ENCODE measurements at places on chromosomes 11 and 22.

DNA sequence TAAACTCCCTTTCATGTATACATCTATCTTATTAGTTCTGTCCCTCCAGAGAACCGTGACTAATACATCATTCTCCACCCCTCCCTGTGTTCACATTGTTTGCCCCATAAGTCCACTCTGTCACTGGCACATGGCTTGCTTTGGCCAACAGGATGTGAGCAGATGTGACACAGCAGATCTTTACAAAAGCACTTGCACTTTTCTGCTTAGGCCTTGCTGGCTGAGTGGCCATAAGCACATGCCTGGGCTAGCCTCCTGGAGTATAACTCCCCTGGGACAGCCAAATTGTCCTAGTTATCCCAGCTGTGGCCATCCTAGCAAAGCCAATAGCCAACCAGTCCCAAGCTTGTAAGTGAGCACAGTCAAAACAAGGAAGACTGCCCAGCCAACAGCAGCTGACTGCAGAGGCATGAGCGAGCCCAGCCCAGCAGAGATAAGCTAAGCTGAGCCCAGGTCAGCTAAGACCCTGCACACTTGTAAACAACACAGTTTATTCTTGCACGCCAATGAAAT lies 9.7 kb upstream of the RCN1 start:
- DNase-seq = no peak

DNA sequence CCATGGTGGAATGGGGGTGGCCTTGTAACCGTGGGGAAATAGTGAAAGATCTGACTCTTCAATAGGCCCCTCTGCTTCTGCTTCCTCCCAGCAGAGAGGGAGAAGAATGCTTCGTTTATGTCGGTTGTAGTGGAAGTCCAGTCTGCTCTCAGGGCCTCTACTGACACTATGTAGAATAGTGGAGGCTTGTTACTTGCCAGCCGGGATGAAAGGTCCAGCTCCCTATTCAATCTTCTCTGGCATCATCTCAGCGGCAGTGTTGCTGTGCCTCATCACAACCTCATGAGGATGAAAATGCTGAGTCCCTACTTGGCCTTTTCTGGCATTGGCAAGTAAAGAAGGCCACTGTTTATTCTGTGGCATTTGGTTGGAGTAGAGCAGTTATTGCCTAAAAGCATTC lies 820.9 kb upstream of the TENM4 start:
- no peak for DNase-seq

GRCh38 chr22:27212617-27213177 lies 555.3 kb downstream of the MIAT start:
- DNase-seq = no peak

- DNase-seq = no peak
These were observed 11.4 kb upstream of the ARHGEF17 start for GRCh38 chr11:73296501-73297230.

DNA sequence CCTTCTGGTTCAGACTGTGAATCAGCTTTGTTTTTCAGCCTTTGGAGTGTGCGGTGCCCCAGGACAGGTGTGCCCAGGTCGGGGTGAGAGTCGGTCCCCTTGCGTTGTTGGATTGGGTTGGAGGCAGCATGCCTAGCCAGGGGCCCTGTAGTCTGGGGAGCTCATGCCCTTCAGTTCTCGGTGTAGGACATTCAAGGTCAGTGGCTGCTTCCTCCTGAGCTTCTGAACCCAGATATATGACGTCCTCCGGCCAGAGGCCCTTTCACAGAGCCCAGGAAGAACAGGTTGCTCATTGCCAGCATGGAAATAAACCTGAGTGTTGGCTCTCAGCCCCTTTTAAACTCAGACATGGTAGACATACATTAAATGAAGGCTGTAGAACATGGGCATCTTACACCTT lies 2.7 kb downstream of the CSRP3 start:
- DNase-seq = no peak

DNA sequence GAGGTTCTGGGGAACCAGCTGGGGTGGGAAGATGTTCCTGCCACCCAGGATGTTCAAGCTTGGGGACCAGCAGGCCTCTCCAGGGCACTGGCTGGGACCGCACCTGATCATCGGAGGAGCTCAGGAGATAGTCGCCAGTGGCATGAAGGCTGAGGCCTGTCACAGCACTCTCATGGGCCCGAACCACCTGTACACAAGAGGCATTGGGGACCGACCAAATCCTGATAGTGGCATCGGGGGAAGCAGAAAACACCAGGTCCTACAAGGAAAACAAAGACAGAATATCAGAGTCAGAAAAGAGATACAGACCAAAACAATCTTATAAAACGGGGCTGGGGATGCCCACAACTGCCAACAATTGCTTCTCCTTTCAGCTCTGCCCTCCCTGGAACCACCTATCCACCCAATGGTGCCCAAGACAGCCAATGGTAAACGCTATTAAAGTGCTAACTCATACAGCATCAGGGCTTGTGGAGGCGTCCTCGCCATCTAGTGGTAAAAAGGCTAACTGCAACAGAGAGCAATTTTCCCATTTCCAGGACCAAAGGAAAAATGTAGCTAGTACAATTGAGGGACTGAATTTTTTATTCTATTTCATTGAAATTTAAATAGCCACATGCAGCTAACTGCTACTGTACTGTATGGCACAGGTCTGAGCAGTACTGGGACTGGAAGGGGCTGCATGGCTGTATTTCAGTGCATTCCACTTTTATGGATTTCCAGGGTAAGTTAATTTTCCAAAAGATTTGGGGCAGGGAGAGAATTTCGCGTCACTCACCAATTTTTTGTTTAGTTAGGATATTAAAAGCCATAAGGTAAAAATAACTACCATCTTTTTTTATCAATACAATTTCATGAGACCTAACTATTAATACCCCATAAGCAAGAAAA lies 7.1 kb downstream of the PRPF19 start:
- peak; percentile 46 for DNase-seq

DNA sequence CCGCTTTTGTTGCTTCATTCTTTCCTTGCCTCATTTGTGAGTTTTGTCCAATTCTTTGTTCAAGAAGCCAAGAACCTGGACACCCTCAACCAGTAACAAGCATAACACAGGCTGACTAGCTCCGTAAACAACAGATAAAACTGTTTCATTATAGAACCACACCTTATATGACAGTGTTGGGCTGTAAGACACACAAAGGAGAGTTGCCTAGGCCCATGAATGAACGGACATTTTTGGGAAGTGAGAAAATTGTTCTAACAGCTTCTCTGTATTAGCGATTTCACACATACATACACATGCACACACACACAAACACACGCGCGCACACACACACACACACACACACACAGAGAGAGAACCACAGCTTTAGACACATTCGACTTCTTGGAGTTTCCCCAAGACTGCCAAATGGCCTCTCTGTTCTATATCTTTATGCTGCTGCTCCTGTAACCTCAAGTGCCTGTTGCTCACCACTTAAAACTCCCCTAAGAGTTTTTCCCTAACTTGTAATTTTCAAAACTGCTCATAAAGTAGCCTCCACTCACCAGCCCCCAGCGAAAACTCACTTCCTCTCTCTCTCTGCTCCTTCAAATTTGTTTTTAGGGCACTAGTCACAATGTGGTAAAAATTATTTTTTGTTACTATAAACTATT lies 35.9 kb downstream of the CTSC start:
- peak; percentile 12 for DNase-seq

DNA sequence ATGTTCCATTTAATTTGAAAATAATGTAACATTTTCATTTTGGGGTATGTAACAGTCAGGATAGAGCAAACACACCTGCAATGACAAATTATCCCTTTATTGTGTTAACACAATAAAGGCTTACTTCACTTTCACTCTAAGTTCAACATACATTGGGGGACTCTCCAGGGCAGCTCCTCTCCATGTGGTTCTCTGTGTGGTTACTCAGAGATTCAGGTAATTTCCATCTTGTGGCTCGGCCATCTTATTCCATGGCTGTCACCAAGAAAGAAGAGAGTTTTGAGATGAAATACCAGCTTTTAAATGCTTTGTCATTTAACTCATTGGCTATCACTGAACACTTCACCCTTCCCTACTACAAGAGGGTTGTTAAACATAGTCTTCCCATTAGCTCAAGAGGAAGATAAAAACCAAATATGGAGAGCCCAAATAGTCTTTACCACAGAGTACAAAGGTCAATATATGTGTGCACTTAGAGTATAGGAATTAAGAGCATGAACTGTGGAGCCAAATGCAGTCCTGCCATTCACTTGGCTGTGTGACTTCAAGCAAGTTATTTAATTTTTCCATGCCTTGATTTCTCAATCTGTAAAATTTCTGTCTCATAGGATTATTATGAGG lies 10.6 kb upstream of the TPH1 start:
- no peak for DNase-seq

DNA sequence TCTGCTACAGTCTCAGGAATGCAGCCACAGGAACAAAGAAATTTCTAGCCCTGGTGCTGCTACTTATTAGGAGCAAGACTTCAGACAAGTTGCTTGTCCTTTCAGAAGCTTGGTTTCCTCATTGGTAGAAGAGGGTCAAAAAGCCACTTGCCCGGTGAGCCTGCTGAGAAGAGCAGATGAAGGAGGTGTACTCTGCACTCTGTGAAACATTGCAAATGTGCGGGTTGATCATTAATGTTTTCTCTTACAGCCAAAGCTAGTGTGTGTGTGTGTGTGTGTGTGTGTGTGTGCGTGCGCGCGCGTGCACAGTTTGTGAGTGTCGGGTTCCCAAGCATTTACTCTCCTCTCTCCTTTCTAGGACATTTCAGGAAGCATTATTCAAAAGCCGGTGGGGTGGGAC lies 86.3 kb upstream of the NNMT start:
- DNase-seq = no peak

- no peak for DNase-seq
These were observed 2.5 kb downstream of the GNG3 start for GRCh38 chr11:62710001-62710345.

DNA sequence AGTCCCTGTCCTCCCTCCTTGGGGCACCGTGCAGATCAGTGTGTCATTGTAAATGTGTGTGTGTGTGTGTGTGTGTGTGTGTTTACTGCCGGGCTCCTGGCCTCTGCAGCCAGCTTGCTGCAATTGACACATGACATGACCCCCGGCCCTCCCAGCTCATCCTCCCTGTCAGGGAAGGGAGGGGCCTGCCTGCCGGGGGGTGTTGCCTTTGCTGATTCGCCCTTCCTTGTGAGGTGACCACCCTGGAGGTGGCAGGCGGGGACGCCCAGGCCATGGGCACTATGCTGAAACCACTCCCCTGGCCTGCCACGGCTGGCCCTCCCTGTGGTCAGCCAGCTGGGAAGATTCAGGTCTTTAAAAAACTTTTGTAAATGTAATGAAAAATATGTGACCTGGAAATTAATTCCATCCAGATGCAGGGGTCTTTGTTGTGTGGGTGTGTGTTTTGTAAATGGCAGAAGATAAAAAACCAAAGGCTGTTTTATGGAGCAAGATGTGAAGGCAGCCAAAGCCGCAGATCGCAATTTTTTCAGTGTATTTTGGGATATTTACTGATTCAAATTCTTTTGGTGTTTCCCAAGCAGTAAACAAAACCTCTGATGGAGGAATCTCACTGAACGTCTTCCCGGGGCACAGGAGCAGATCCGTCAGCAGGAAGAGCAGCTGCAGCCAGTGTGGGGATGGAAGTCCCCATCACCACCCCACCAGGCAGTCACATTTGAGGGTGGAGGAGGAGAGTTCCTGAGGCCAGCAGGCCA lies 23.2 kb downstream of the SHISAL1 start:
- DNase-seq = no peak

DNA sequence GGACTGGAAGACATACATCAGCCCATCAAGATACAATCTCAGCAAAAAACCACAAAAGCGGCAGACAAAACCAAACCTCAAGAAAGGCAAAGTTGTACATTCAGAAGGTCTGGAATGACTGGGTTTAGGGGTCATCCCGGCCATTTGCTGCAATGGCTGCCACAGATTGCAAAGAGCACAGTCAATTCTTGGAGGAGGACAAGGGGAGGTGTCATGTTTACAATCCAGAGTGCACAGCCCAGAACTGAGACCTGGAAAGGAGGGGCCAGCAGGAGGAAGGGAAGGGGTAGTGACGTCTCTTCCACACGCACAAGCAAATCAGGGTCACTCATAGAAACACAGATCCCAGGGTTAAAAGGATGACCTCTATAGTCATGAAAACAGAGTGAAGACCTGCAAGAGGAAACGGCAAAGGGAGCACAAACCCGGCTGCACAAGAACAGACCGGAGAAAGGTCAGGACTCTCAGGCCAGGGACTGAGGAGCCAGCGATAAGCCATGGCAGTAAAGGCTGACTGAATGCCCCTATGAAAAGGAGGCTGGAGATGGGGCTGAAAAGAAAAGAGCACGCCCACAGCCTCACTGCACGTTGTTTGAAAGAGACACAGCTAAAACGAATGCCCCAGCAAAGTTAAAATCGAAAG lies 18.2 kb upstream of the MUC5AC start:
- no peak for DNase-seq
